Kidney (tissue), 22 donors: ENCODE measurements at places on chromosomes 3 and 15. TPM values are rescaled to one million over a fixed set of nuclear protein-coding genes. Genes with fewer than 3 reads are reported as not detected.

ITPKA gene
- total RNA-seq, result 0.66 TPM

SLC12A8 gene
- 29.1 TPM for total RNA-seq

UPK1B gene
- 12.4 TPM for total RNA-seq

ZKSCAN7 gene
- total RNA-seq, result 7.9 TPM

PLSCR2 gene
- total RNA-seq, result 1.4 TPM

SAMMSON gene
- 0.98 TPM for total RNA-seq

CACNA1D gene
- 35.7 TPM for total RNA-seq

NANOGP8 gene
- total RNA-seq, result 1.3 TPM

GHSR gene
- total RNA-seq, result not detected

C3orf85 gene
- not detected for total RNA-seq

GALNT15 gene
- total RNA-seq, result 39.9 TPM

RLBP1 gene
- not detected for total RNA-seq

CCDC54 gene
- total RNA-seq, result not detected

UCN2 gene
- not detected for total RNA-seq

IMPG2 gene
- 0.85 TPM for total RNA-seq

TLNRD1 gene
- total RNA-seq, result 16.7 TPM

MESP2 gene
- total RNA-seq, result 0.47 TPM

FOXB1 gene
- not detected for total RNA-seq

IGSF10 gene
- 0.63 TPM for total RNA-seq

PLD1 gene
- 24.3 TPM for total RNA-seq

RABL3 gene
- 30.1 TPM for total RNA-seq

CFAP100 gene
- total RNA-seq, result not detected

ROPN1 gene
- 0.54 TPM for total RNA-seq

ITIH4 gene
- total RNA-seq, result 15.4 TPM

KCNAB1 gene
- total RNA-seq, result 6.6 TPM

TM4SF4 gene
- 0.94 TPM for total RNA-seq

USP50 gene
- 1.1 TPM for total RNA-seq

SAMD7 gene
- total RNA-seq, result not detected

SSUH2 gene
- 0.44 TPM for total RNA-seq

SOX14 gene
- not detected for total RNA-seq

HYKK gene
- 5.8 TPM for total RNA-seq

PRR23E gene
- total RNA-seq, result not detected

CD96 gene
- 9.5 TPM for total RNA-seq

ZIC1 gene
- total RNA-seq, result not detected

WNT7A gene
- 3.3 TPM for total RNA-seq

NCBP2 gene
- 59.9 TPM for total RNA-seq

MUC20 gene
- total RNA-seq, result 42.6 TPM

SELENOK gene
- total RNA-seq, result 51.0 TPM
